ENCODE measurements at places on chromosomes 1 and 21. TPM values are rescaled to one million over a fixed set of nuclear protein-coding genes. Genes with fewer than 3 reads are reported as not detected.

DNA sequence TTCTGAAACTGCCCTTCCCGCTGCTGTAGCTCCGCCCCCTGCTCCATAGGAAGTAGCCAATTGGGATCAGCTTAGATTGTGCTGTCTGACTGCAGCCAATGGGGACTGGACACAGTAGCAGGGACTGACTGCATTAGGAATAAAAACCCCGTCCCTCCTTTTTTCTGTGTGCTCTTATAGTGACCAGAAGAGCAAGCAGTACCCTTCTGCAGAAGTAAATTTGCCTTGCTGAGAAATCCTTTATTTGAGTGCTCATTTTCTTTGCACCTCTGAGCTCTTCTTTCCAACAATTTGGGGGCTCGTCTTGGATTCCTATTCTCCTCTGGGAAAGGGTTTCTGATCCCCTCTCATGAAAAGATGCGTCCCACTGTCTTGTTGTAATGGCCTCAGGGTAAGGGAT is 16.2 kb downstream of the OR2L13 start:
- no peak for DNase-seq

The SOX13 gene
- total RNA-seq = 64.1 TPM

DNA sequence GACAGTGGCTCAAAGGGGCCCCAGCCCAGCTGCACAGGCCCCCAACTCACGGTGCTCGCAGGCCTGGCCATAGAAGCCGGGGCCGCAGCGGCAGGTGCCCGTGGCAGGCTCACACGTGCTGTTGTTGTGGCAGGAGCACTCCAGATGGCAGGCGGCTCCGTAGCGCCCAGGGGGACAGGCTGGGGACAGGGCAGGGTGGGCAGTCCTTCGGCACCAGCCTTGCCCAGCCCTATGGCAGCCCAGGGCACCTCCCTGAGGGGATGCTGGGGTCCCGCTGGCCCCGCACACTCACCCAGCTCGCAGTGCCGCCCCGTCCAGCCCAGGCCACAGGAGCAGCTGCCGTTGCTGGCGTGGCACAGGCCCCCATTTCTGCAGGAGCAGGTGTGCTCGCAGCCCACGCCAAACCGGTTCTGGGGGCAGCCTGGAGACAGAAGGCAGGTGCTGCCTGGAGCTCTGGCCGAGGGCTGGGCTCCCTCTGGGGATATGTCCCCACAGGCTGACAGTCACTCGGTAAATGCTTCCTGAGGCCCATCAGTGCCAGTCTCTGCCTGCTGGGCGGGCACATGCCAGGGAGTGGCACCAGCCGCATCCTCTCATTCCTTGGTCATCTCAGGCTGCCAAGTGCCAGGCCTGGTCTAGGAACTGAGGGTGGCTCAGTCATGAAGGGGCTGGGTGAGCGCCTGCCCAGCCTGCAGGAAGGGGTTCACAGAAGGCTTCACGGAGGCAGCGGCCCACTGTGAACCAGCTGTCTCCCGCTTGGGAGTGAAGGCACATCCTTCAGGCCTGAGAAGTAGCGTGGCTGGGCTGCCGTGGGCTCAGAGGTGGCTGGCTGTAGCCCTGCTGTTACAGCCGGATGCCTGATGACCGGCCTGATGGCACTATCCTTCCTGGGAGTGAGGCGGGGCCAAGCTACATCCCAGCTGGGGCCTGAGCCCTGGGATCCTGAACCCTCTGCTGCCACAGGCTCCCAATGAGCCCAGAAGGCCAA is 40.1 kb downstream of the ARHGEF16 start:
- peak; percentile 85 for DNase-seq

The AKIRIN1 gene
- 39.7 TPM for total RNA-seq

- DNase-seq = no peak
These were observed 131.8 kb upstream of the NGF start for GRCh38 chr1:115469703-115470476.

The SLC66A1 gene
- 28.9 TPM for total RNA-seq
